ENCODE measurements at places on chromosomes 2 and 18. TPM values are rescaled to one million over a fixed set of nuclear protein-coding genes. Genes with fewer than 3 reads are reported as not detected.

DNA sequence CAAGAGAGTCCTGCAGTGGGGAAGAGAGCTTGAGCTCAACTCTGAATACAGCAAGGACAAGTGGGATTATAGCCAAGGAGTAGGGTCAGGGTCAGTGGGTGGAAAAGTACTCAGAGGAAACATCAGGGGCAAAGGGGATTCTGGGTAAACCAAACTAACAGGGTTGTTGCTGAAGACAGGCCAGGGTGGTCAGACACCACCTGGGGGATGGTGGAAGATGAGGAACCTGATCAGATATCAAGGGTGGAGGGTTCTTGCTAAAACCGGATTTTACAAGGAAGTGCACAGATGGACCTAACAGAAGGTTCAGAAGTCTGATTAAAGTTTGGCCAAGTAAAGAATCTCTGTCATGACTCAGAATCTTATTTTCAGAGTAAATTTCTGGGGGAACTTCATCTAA, 16.5 kb downstream of the OSBPL1A start:
- no peak for DNase-seq

DNA sequence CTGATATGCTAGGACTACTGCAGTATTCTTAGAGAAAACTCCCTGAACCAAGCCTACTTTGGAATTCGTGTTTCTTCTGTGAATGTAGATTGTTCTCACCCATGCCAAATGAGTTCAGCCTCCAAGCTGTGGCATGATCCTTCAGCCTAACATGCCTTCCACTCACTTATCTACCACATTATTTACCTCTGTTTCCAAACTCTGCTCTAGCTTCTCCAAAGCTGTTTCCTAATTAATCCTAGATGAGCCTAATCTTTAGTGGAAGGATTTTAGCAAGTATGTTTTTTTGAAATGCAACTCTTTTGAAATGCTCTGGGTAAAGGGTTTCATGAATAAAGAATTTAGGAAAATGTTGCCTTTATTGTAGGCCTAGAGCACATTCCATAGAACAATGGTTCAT, 152.9 kb upstream of the MMADHC start:
- DNase-seq, result no peak

DNA sequence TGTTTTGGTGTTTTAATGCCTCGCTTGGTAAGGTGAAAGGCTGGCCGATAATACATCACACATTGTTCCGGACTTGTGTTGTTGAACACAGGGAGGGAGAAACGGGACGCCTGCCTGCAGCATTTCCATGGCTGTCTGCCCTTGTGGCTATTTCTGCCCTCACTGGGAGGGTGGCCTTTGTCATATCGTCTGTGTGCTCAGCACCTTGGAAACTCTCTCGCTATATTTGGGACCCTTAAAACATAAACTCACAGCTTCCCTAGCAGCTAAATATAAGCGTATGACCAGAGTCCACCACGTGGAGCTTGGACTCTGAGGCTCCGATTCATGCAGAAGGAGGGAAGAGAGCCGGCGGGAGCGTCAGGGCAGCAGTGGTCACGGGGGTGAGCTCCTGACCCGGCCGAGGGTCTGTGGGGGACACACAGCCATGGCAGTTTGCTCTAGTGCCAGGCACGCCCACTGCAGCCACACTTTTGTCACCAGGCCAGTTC, 111.7 kb downstream of the SH3BP4 start:
- no peak for DNase-seq

Gene TNFRSF11A
- 15.0 TPM for total RNA-seq

Gene HDAC4
- 48.6 TPM for total RNA-seq

Gene PJVK
- 2.8 TPM for total RNA-seq

Data from natural killer cell treated with Interleukin-12 subunit alpha and Interleukin-12 subunit beta and Interleukin-15 and Interleukin-18, amount 100 ng/mL, for 72 hours (primary cell).